Osteoblast (primary cell): ENCODE measurements at places on chromosomes 2 and 18.

DNA sequence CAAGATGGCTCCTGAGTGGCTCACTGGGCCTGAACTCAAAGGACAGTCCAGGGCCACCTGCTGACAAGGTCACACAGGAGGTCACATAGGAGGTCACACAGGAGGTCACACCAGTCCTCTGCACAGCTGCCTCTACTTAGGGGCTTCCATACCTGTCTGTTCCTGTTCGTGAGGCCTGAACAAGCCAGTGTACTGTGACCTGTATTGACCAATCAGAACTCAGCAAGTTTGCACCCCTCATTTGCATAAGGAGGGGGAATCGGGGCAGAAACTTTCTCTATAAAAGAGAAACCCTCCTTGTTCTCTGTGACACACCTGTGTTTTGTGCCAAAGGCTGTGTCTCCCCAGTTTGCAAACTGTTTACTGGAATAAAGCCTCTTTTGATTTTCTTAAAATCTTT lies 478.9 kb downstream of the EIPR1 start:
- DNase-seq, result no peak

GRCh38 chr2:16202266-16203020 lies 262.1 kb downstream of the MYCN start:
- no peak for DNase-seq

DNA sequence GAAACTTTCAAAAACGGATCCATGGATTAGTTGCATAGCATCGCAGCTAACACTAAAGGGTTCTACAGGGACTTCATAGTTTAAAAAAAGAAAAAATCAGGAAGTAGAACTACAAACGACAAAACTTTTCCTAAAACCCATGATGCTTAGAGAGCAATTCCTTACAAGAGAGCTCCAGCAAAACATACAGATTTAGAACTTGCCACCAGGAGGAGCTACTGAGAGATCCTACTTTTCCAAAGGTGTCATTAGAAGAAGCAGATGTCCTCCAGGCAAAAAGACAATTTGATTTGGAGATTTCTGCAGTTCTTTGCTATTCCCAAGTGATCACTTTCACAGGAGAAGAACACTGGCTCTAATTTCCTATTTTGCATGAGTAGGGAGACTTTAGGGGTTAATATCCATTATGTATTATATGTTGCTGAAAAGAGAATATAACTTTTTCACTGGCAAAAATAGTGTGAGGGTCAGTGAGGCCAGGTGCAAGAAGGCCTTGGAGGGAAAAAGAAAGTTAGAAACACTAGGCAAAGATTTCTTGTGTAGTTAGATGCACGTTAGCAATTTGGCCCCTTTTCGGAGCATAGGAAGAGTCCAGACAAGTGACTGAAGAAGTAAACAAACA lies 436.2 kb downstream of the SUCLG1 start:
- peak; percentile 43 for DNase-seq

- no peak for DNase-seq
Observed at GRCh38 chr2:18855027-18855426, 265.7 kb upstream of the NT5C1B start.
